ENCODE measurements at places on chromosomes 11 and 22. TPM values are rescaled to one million over a fixed set of nuclear protein-coding genes. Genes with fewer than 3 reads are reported as not detected.

The FIBP gene
- total RNA-seq: 40.8 TPM

The OR52E8 gene
- not detected for total RNA-seq

The MS4A15 gene
- not detected for total RNA-seq

The OR4C45 gene
- total RNA-seq: not detected

The GUCD1 gene
- 73.5 TPM for total RNA-seq

The ACR gene
- 0.65 TPM for total RNA-seq

The SERPIND1 gene
- total RNA-seq: not detected

The BCO2 gene
- 3.8 TPM for total RNA-seq

The OR8D4 gene
- not detected for total RNA-seq

The MAJIN gene
- total RNA-seq: not detected

The LRRC74B gene
- not detected for total RNA-seq

The SCUBE1 gene
- total RNA-seq: 0.79 TPM

The CASP12 gene
- 1.5 TPM for total RNA-seq

The TSGA10IP gene
- total RNA-seq: not detected

The ADAMTS8 gene
- total RNA-seq: 0.86 TPM

The CCDC89 gene
- 2.5 TPM for total RNA-seq

The ACTN3 gene
- total RNA-seq: 0.51 TPM

The ZFTA gene
- 21.8 TPM for total RNA-seq

The OR56A1 gene
- total RNA-seq: 0.05 TPM

The KIRREL3 gene
- 0.10 TPM for total RNA-seq

The HINFP gene
- 13.4 TPM for total RNA-seq

The PHF5A gene
- 27.5 TPM for total RNA-seq

The TBX10 gene
- not detected for total RNA-seq

The OTOG gene
- not detected for total RNA-seq

The UBQLNL gene
- 0.38 TPM for total RNA-seq

The MRGPRX3 gene
- not detected for total RNA-seq

The TMEM86A gene
- total RNA-seq: 2.2 TPM

The RCOR2 gene
- 2.7 TPM for total RNA-seq
